AG08395 (cell line): ENCODE measurements at places on chromosomes 4 and X.

DNA sequence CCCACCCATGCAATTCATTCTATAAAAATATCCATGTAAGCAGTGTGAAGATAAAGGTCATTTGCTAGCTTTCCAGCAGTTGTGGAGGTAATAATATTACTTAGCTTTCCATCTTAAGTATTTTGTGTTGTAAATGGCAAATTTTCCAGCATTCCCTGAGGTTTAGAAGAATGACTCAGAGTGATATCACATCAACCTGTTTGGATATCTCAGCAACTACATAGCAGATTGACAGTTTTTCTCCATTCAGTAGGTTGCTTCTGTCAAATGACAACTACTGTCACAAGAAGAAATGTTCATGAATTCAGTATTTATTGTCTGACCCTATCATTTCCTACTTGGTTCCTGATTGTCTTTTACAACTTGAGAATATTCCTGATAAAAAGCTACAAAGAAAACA lies 434.9 kb upstream of the GALNTL6 start:
- DNase-seq, result no peak

GRCh38 chrX:153416781-153417450 lies 5.6 kb downstream of the ZFP92 start:
- DNase-seq, result no peak

DNA sequence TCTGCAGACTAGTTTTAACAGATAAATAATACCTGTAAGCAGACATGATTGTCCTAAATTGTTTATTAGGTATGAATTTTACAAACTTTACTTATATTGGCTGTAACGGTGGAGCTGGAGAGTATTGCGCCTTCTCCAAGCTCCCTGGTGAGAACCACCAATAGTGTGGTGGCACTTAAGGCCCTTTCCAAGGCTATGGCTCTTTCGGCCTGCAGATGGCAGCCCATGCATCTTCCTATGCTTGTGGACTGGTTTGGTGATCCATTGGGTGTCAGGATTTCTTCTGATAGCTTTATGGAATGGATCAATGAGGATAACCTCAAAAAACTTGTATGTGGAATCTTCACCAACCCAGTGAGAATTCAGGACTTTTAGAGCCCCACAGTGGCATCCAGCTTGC lies 7.8 kb downstream of the LARP1B start:
- no peak for DNase-seq

GRCh38 chr4:4430492-4431195 lies 43.7 kb downstream of the NSG1 start:
- DNase-seq, result peak; percentile 96

GRCh38 chrX:150642423-150642822 lies 50.8 kb upstream of the MTMR1 start:
- no peak for DNase-seq

- DNase-seq, result no peak
Observed at GRCh38 chr4:140469791-140470733, 28.0 kb downstream of the MGAT4D start.

DNA sequence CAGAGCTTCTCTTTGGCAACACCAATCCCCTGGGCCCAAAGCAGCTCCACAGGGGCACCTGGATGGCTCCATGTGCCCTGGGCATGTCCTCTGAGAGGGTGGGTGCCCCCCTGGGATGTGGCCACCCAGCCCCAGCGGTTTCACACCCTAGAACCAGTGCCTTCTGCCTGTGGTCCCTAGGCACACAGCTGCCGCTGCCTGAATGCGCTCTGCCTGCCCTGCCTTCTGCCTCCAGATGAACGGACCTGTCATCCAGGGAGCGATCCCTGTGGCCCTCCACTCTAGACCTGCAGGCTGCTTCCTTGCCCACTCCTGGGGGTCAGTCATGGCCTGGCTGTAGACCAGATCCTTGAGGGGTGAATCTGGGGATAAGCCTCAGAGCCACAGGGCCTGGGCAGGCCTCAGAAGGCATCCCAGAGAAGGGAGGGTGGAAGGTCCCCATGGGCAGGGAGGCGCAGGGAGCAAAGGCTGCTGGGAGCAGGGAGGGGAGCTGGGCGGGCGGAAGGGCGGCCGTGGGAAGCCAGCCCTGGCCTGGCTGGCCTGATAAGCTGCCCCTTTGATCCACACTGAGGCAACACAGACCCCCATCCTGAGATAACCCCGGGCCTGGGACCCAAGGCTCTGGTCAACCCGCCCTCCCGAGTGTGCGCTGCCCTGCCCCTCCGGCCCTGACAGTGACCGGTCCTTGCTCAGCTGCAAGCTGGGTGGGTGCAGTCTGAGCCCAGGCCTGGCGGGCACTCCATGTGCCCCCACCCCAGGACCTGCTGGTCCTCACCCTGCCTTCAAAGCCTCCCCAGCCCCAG lies 8.1 kb upstream of the FGFR3 start:
- DNase-seq, result no peak

DNA sequence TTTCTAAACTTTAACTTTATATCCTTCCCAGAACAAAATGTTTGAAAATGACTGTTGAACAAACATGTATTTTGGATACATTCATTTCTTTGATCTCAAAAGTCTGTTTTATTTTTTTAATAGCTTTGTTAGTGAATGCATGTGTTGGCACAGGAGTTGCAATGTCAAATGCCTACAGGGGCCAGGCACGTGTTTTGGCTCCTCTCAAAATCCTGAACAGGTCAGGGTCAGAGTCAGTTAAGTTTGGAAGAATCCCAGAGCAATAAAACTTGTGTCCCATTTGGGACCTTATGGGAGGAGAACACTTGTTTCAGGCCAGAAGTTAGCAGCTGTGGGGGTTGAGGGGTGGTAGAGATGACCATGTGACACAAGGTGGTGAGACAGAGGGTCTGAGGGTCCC lies 29.0 kb upstream of the CCDC110 start:
- no peak for DNase-seq

DNA sequence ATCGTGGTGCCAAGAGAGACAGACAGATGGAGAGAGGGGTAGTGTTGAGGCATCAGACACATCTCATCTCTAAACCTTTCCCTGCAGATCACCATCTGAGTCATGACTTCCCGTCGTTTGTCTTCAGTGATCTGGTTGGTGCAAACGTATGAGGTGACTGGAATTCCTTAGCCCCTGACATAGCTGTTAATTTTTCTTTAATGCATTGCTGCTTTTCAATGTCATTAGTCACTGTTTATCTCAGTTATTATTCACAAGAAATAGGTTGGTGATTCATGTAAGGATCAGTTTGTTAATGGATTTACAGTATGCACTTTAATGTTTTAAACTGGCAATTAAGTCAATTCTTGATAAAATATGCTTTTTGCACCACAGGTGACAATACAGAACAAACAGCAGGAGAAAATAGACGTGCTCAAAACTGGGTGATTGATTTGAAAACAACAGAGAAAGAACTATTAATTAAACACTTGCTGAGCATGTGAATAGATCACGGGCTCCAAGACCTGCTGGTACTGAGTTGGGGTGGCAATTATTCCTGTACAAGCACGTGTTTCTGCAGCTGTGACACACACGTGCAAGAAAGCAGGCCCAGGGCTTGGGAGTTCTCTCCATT lies 1.3 kb upstream of the TMEM154 start:
- DNase-seq, result peak; percentile 45
